ENCODE measurements at places on chromosomes 7 and 10.

DNA sequence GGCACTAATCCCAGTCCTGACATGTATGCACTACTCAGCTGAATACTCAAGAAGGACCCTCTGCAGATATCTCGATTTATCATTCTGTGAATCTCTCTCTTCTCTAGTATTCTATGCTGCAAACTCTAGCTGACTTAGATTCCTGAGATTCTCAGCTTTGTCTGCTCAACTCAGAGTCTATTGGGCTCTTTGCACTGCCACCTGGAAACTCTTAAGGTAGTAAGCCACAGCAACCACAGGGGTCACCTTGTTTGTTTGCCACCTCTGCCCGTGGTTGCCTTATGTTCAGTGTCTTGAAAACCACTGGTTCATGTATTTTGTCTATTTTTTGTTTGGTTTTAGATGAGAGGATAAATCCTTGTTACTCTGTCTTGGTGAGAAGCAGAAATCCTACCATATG lies 72.9 kb downstream of the SP8 start:
- no peak for DNase-seq

- DNase-seq: no peak
Observed at GRCh38 chr10:15737656-15738055, 17.9 kb upstream of the ITGA8 start.

- no peak for DNase-seq
Observed at GRCh38 chr7:53315981-53316380, 280.5 kb downstream of the POM121L12 start.

- DNase-seq: no peak
Observed at GRCh38 chr10:49739426-49739825, 22.7 kb downstream of the OGDHL start.

DNA sequence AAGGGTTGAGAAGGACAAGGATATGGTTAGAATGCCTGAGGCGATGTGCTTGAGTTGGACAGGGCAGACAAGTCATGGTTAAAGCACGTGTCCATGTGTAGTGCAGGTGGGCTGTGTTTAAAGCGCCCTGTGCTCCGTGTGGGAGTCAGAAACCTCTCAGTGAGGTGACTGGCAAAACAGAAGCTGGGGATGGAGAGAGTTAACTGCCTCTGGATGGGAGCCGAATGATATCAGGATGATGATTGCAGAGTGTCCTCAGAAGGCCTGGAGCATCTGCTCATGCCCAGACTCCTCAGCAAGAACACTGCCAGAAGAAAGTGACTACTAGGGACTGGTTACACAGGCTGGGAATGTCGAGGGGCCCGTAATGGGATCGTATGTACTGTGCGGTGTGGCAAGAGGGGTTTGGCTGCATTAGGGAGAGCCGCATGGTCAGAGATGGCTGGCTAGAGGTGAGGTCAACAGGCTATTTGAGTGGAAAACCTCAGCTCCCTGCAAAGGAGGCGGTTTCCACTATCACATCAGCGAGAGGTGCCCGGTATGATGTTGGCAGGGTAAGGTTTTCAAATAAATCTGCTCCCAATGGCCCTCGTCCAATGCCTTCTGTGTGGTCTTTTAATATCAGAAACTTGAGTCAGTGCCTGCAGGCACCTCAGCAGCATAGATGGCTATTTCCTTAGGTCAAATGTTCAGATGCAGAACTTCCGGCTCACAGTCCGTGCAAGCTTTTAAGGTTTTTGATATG lies 26.1 kb upstream of the MRC1 start:
- no peak for DNase-seq

DNA sequence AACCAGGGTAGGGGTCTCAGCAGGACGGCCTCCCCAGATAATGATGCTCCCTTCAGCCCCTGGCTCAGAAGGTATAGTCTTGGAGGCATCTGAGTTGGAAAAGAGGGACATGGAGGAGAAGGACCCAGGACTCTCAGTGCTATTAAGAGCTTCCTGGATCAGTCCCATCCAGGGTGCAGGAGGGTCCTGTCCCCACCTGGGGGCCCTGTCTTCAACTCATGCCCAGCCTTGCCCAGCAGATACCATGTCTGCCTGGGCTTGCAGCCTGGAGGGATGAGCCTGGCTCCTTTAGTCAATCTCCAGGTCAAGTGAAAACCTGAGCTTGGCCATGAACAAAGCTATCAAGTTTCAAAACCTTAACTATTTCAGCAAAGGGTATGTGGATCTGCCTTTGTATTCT lies 67.6 kb downstream of the PRTFDC1 start:
- DNase-seq: no peak

DNA sequence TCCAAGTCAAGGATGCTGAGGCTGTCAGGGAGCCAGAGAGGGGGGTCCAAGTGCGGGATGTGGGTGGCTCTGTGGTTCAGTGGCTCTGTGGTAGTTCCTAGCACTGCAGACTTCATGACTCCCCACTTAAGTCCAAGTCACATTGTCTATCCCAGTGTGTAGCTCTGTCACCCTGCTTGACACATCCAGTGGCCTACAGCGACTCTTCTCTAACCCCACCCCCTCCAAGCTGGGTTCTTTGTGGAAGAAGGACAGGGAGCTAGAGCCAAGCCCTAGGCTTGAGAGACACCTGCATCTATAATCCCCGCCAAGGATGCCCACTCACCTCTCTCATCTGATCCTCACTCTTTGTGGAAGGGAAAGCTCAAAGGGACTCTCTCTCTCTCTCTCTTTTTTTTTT lies 57.6 kb downstream of the ADCYAP1R1 start:
- no peak for DNase-seq

DNA sequence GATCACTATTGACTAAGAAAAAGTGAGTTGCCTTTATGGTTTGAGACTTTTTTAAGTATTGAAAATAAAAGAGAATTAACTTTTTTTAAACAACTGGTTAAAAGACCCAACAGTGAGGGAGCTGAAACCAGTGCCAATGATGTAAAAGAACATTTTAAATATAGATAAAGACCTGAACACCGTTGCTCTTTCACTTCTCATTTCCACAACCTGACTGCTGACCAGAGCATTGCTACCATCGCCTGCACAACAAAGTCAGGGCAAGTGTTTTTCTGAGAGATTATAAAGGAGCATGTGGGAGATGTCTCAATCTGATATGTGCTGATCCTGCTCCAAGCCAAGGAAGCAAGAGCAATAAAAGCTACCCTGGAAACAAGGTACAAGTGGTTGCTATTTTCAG lies 34.7 kb downstream of the IMMP2L start:
- DNase-seq: no peak

DNA sequence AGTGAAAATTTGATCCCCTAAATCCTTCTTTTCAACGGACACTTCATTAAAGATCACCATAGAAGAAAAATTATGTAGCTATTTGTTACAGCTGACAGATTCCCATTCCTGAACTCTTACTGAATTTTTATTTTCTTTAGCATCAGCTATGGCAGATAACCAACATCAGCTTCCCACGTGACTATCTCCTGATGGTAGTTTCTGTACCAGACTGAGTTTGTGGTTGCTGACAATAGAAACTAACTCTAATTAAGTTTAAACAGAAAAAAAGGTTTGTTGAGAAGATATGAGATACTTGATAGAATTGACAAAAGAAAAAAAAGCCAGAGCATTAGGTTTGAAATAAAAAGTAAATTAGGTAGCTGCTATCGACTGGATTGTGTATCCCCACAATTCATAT lies 101.8 kb downstream of the DYNC1I1 start:
- DNase-seq: no peak

- no peak for DNase-seq
Observed at GRCh38 chr10:108078263-108078662, 913.8 kb upstream of the SORCS1 start.

DNA sequence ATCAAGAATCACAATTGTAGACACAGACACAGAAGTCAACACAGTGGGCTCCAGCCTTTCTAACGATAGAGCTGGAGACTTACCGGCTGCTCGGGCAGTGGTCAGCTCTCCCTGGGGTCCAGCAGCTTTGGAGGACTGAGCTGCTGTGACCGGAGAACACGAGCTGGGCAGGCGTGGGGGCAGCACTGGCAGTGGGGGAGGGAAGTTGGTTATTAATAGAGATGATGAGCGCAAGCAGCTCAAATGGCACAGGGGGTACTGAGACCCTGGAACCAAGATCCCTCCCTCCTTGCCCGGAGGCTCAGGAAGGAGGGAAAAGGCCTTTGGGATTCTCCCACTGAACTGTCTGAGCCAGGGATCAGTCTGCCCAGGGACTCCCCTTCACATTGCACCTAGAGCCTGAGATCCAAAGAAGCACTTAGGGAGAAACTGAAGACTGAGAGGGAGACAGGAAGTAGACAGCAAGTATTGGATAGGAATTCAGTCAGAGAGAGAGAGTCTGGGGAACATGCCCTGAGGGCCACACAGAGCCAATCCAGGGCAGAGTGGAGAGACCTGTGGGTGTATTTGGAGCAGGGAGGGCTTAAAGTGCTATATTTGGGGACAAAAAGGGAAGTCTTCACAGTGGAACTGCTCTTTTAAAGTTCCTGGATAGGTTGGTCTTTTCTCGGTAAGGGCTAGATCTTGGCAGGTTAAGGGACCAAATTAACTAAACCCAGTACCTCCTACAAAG lies at the start of gene MYOZ1:
Gene MYOZ1, minus strand, starts transcription at position 147 of the 733 bp plus-strand sequence. CDS start 1,457 bp downstream, outside the sequence.
- no peak for DNase-seq

DNA sequence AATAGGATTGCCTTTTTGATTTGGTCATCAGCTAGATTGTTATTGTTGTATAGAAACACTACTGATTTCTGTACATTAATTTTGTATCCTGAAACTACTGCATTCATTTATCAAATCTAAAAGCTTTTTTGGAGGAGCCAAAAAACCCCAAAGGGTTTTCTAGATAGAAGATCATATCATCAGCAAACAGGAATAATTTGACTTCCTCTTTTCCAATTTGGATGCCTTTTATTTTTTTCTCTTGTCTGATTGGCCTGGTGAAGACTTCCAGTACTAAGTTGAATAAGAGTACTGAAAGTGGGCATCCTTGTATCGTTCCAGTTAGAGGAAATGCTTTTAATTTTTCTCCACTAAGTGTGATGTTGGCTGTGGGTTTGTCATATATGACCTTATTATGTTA lies 10.6 kb upstream of the ENTPD7 start:
- DNase-seq: no peak

DNA sequence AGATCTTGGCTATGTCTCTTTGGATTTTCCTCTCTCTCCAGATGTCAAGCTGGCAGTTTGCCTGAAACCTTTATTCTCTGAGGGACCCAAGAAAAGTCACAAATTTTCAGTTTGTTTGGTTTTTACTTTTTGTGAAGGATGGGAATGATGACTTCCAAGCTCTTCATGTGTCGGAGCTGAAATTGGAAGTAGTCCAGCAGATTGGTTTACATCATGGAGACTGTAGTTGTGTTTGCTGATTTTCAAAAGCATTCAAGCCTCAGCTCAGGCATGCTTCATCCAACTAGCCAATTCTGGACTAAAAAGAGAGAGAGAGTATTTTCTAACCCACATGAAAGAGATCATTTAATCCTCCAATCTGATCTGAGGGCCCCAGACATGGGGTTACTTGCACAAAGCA lies 326.2 kb upstream of the AUTS2 start:
- DNase-seq: no peak

DNA sequence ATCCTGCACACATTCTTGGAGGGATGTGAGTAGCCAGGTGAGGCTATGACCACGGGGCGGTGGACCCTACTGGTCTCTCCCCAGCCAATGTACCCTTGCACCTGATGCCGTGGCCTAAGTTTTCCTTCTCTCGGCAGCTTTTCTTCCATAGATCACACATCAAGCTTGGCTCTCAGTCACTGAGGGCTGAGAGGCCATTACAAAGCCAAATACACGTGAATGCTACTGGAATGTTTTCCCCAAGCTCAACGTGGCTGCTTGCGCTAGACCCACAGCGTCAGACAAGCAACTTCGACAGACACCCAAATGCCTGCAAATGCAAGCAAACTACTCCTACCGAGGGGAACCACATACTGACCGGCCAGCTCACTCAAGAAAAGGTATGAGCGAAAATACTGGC lies 83.1 kb downstream of the PRPF18 start:
- no peak for DNase-seq

DNA sequence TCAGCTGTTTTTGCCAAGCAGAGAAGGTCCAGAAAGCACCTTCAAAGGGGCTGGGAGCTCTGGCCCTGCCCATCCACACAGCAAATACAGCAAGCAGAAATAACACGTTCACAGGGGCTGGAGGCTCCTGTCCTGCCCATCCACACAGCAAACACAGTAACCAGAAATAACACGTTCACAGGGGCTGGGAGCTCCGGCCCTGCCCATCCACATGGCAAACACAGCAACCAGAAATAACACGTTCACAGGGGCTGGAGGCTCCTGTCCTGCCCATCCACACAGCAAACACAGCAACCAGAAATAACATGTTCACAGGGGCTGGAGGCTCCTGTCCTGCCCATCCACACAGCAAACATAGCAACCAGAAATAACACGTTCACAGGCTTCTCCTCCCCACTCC lies 558.1 kb downstream of the PTPRN2 start:
- DNase-seq: no peak

DNA sequence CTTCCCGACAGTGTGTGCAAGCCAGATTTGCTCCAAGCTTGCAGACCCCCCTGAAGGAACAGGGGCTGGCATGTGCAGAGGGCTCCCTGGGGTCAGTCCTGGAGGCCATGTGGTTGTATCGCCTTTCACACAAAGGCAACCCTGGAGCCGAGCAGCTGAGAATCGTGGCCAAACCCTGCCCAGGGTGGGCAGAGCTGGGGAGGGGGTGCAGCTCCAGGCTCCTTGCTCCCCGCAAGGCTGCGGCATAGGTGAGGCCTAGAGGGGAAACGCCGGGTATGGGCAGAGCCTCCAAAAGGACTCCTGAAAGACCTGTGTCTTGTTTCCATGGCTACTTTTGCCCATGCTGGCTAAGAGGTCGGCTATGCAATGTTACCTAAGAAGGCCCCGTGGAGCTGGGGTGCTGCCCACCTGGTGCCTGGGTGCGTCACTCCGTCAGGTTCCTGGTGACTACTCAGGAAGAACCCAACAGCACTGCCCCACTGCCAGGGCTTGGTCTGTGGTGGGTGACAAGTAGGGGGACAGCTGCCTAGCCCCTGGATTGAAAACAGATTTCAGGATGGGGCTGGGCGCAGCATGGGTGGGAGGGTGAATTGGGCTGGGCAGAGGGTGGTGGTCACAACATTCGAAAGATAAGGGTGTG lies 171.0 kb upstream of the SHH start:
- DNase-seq: no peak

- DNase-seq: no peak
Observed at GRCh38 chr7:121620953-121621606, 225.0 kb upstream of the FAM3C start.

DNA sequence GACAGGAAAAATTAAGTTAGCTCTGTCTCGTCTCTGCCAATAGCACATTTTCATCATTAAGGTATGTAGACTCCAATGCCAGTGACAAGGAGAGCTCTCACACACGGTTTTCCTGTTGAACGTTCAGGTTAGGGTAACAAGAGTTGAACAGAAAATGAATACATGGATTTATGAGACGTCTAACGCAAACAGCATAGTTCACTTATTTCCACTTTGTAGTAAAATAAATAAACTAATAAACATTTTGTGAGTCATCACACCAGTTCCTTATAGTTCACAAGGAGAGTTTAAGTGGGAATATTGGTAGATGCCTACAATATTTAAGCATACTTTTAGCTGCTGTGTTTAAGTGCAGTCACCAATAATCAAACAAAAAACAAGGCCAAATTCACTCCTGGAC lies 21.1 kb downstream of the DRGX start:
- DNase-seq: no peak

- DNase-seq: no peak
Observed at GRCh38 chr7:2802504-2803341, 41.4 kb downstream of the GNA12 start.

Measured in stimulated activated CD8-positive, alpha-beta memory T cell treated with anti-CD3 and anti-CD28 coated beads, Interleukin-4, amount 100 ng/mL, for 4 hours (primary cell).